ENCODE measurements at places on chromosomes 6 and 20. TPM values are rescaled to one million over a fixed set of nuclear protein-coding genes. Genes with fewer than 3 reads are reported as not detected.

Gene SLC17A1
- total RNA-seq = not detected

Gene PLCB4
- total RNA-seq = 6.7 TPM

Gene FAM209B
- total RNA-seq = not detected

Gene PKIB
- total RNA-seq = not detected

Gene CLVS2
- 0.03 TPM for total RNA-seq

Gene SLC24A3
- 10.8 TPM for total RNA-seq

Gene EFCAB8
- total RNA-seq = 1.0 TPM

Gene COL19A1
- total RNA-seq = not detected

Gene RIPOR3
- total RNA-seq = 4.1 TPM

Gene HINT3
- total RNA-seq = 24.9 TPM

Gene ABHD16B
- not detected for total RNA-seq

Gene KCNK17
- total RNA-seq = 3.0 TPM

Gene SMIM29
- total RNA-seq = 12.6 TPM

Gene TP53TG5
- total RNA-seq = not detected

Gene PTCHD4
- 0.57 TPM for total RNA-seq

Gene TBX18
- not detected for total RNA-seq

Gene TRIM15
- total RNA-seq = not detected

Gene CFAP206
- 2.3 TPM for total RNA-seq

Gene MYLK4
- 1.1 TPM for total RNA-seq

Gene NUP43
- 11.1 TPM for total RNA-seq

Gene BTN1A1
- not detected for total RNA-seq

Gene ULBP2
- total RNA-seq = not detected

Gene BMP7
- 0.30 TPM for total RNA-seq

All from upper lobe of left lung (tissue), 6 donors.